ENCODE measurements at places on chromosomes 6 and 20.

GRCh38 chr20:64212755-64213154 lies 42.8 kb upstream of the PCMTD2 start:
- DNase-seq = peak; percentile 29

- DNase-seq = no peak
These were observed 30.7 kb downstream of the TRAM2 start for GRCh38 chr6:52546192-52546591.

DNA sequence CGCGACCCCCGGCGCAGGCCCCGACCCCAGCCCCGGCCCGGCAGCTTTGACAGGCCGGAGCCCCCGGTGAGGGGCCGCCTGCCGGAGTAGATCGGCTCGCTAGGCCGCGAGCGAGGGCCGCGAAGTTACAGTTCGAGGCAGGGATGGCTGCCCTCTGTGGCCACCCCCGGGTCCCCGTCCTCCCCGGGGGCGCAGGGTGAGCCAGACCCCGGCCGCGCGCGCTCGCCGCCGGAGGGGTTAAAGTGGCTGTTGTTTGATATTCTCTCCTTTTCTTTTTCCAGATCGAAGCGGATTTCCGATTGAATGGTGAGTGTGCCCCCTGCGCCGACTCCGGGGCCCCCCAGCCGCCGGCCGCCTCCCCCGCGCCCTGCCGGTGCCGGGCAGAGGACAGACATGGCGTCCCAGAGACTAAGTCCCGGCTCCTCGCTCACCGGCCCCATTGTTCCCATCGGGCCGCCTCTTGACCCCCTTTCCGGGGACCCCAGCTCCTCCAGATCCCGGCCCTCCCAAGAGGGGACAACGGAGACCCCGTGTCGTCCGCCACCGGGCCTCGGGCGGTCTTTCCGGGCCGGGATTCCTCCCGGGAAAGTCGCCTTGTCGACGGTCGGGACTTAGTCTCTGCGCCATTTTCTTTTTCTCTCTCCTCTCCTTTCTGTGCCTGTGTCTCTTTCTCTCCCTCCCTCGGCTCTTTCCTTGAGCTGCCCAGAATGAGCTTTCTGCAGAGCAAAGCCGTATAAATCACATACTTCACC lies 704 bp downstream of the TOP1 start:
- DNase-seq = no peak

DNA sequence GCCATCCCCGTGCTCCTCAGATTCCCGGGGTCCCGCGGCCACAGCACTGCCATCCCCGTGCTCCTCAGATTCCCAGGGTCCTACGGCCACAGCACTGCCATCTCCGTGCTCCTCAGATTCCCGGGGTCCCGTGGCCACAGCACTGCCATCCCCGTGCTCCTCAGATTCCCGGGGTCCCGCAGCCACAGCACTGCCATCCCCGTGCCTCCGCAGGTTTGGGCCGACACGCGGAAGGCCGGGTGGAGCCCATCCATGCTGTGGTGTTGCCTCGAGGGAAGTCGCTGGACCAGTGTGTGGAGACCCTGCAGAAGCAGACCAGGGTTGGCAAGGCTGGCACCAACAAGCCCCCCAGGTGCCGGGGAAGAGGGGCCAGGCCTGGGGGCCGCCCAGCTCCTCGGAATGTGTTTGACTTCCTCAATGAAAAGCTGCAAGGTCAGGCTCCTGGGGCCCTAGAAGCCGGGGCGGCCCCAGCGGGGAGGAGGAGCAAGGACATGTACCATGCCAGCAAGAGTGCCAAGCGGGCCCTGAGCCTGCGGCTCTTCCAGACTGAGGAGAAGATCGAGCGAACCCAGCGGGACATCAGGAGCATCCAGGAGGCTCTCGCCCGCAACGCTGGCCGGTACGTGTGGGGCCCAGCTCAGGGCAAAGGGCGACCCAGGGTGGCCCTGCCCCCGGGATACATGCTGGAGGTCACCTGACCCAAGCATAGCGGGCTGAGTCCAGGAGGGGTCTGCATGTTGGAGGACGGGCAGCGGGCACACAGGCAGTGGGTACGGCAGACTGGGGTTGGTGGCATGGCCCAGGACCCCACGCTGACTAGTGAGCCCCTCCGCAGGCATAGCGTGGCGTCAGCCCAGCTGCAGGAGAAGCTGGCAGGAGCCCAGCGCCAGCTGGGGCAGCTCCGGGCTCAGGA lies 1.3 kb upstream of the LIME1 start:
- no peak for DNase-seq

- DNase-seq = no peak
These were observed 40.9 kb upstream of the LYRM2 start for GRCh38 chr6:89679215-89680120.

DNA sequence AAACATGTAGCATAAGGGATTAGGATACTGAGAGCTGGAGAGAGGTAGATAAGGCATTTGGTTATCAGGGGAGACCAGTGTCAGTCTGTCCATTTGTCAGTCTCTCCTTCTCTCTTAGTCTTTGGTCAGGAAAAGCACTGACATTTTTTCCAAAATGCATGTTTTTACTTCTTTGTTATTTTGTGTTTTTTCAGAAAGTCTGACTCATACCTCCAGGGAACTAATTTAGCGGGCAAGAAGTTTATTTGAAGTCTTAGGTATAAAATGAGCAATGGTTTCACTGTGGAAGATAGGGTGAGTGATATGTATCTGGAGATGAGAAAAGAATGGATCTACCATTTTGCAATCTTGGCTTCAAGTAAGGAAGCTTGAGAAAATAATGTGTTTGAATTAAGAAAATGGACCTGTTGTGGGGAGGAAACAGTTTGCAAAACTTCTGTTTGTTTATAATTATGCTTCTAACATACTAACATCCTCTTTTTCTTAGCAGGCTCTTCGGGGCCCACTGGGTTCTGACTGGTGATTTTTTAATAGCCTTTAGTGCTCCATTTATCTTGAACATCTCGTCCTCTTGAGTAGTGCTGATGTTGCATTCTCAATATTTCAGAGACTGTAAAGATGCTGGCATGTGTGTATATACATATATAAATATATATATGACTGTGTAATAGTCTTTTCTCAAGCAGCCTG lies 66.9 kb upstream of the FABP7 start:
- DNase-seq = peak; percentile 82

GRCh38 chr20:45049904-45050471 lies 50.9 kb downstream of the KCNS1 start:
- DNase-seq = no peak

GRCh38 chr20:19024296-19025035 lies 188.0 kb upstream of the SLC24A3 start:
- no peak for DNase-seq

- DNase-seq = peak; percentile 43
These were observed 38.3 kb downstream of the SNX3 start for GRCh38 chr6:108222504-108222903.

DNA sequence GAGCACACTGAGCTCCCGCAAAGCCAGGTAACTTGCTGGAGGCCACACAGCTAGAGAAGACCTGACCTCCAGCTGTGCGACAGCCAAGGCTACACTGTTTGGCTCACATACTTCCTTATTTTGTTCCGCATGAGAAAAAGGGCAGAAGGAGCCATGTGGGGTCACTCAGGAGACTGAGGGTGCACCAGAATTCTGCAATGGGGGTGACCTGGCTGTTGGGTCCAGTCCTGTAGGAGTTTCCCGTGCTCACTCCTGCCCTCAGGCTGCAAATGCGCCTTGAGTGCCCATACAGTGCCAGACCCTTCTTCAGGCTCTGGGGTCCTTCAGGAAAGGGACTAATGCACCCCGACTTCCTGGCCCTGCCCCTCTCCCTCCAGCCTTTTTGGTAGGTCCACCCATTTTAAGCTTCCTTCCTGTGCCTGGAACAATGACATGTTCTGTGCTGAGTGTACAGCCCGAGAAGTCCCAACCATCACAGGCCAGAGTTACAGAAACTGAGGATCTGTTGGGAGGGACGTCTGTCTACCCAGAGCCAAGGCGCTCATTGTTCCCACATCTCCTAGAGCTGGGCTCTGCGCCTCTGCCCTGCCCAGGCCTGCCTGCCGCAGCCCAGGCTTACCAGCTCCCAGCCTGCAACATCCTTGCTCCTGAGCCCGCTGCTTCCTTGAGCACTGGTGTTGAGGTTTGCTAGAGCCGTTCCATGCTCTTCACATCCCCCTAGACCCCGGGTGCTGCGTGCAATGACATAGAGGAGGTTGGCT lies 33.5 kb upstream of the CD93 start:
- DNase-seq = no peak

GRCh38 chr20:47290008-47290407 lies 66.5 kb downstream of the ZMYND8 start:
- DNase-seq = no peak

DNA sequence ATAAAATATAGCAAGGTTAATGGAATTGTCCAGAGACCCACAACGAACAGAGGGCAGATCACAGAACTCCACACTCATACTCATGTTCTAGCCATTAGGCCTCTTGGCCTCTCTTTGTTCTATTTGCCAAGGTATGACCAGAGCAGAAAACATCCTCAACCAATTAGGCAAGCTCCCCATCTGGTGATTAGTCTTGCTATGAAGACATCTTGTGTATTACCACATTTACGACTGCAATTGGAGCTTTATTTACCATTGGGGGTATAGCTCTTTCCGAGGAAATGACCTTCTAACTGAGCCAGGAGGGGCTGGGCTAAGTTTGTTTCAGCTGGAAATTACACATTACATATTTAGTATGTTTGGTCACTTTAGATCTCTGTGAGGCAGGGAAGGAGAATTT lies 593.9 kb downstream of the CD109 start:
- peak; percentile 12 for DNase-seq

- DNase-seq = no peak
These were observed 86.4 kb upstream of the FRMD1 start for GRCh38 chr6:168165373-168165772.

DNA sequence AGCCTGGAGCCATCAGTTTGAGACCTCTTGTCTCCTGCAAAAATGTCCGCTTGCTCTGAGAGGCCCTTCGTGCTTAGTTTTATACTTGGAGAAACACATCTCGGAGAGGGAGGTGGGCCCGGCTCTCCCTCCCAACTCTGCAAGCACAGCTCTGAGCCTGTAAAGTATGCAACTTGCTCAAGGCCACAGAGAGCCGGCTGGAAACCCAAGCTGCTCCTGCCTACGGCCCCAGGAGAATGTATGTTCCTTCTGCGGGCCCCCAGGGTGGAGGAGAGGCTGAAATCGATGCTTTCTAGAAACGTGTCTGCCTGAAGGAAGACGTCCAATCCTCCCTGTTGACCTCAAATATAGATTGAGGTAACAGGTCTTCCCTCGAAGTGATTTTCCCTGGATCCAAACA lies 205.4 kb downstream of the PREX1 start:
- no peak for DNase-seq

DNA sequence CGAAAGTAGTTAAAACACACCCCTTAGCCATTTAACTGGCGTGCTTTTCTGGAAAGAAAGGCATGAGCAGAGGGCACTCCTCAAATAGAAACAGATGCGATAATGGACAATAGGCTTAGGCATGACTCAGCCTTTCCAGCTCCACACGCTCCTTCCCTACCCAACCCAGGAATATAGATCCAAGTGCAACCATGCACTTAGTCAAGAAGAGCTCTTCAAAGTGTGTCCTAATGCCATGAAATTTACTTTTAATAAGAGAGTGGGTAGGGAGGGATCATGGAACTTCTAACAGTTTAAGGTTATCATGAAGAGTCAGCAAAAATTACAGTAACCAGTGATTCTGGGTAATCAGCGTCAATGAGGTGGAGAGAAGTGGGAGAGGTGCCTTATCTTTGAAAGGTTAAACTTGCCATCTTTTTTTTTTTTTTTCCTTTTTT lies 2.4 kb upstream of the EFHC1 start:
- peak; percentile 77 for DNase-seq

DNA sequence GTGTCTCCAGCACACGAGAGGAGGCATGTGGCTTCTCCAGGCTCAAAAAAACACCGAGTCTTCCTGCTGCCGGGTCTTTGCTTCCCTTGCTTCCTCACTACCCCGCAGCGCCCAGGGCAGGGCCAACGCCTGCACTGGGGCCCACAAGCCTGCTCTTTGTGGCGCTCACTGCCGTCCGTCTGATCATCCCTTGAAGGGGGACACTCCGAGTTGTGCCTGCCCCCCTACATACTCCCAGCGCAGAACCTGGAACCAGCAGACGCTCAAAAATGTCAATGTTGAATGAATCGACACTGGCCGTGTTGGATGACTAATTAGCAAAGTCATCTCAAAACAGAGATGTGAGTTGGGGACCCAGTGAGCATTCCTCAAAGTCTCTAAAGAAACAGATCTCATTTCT lies 8.1 kb upstream of the ARFGAP1 start:
- no peak for DNase-seq

- no peak for DNase-seq
These were observed 390.2 kb downstream of the LAMA2 start for GRCh38 chr6:129273161-129273560.

GRCh38 chr20:45044084-45044573 lies 56.8 kb downstream of the KCNS1 start:
- DNase-seq = peak; percentile 84

DNA sequence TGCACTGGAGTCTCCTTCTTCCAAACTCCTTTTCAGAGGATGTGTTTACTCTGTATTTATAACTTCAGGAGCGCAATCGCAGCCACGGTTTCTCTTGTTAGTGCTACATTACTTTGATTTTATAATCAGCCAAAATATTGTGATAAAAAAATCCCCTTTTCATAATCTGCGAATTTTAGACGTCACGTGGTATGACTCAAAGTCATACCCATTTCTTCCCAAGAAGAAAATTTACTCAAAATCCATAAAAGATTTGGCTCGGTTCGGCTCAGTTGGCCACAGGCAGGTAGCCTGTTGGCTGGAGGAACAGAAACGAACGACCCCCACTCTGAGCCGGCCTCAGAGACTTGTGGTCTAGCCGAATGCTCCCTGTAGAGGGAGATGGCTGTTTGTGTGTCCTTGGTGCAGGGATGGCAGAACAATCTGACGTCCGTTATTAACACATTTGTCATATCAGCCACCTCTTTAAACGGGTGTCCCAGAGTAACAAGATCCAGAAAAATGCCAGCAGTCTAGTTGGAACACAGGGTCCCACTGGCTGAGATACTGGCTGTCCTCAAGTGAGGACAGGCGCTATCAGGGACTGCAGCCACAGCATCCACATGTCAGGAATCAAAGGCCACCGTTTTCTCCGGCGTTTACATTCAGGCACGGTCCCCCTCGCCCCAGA lies 247.6 kb downstream of the DLL1 start:
- no peak for DNase-seq

GRCh38 chr20:40997116-40997515 lies 31.5 kb upstream of the TOP1 start:
- peak; percentile 36 for DNase-seq

- DNase-seq = peak; percentile 80
These were observed 211.9 kb downstream of the GMPR start for GRCh38 chr6:16450285-16450684.

DNA sequence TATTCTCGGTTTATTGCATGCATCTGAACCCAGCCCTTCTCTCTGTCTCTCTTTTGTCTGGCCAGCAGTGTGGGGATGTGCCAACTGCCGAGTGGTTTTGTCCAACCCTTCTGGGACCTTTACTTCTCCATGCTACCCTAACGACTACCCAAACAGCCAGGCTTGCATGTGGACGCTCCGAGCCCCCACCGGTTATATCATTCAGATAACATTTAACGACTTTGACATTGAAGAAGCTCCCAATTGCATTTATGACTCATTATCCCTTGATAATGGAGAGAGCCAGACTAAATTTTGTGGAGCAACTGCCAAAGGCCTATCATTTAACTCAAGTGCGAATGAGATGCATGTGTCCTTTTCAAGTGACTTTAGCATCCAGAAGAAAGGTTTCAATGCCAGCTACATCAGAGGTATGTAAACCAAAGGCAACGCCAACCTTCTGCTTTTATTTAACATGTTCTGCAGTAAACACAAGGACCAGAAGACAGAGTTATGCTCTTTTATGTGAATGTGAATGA lies 65.8 kb downstream of the ADGRG6 start:
- DNase-seq = no peak

Data from astrocyte of the spinal cord (primary cell).